ENCODE measurements at places on chromosomes 1 and 21.

DNA sequence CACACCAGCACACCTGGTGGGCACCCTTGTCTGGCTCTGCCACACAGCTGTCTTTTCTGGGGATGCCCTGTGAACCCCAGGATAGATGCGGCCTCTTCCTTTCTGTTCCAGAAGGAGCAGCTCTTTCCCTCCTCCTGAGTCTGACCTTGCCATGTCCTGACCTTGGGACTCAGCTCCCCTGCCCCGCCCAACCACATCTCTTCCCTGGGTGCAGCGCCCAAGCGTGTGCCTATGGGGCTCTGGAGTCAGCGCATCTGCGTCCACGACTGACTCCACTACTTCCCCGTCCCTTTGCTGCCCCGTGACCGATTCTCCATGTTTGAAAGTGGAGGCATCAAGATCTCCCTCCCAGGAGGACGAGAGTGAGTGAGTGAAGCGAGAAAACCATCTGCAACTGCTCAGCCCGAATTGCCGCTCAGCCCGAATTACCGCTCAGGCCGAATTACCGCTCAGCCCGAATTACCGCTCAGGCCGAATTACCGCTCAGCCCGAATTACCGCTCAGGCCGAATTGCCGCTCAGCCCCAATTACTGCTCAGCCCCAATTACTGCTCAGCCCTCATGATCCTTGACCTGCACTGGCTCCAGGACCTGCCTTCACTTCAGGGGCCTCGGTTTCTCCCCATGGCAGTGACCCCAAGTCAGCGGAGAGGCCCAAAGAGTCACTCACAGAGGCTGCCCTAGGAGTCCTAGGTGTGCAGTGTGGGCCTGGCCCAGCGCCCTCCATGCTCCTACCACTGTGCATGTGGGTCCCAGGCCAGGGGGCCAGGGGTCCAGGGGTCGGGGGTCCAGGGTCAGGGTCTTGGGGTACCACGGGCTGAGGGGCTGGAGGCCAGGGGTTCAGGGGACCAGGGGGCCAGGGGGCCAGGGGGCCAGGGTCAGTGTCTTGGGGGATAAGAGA is 18.6 kb upstream of the TTC34 start:
- no peak for DNase-seq

DNA sequence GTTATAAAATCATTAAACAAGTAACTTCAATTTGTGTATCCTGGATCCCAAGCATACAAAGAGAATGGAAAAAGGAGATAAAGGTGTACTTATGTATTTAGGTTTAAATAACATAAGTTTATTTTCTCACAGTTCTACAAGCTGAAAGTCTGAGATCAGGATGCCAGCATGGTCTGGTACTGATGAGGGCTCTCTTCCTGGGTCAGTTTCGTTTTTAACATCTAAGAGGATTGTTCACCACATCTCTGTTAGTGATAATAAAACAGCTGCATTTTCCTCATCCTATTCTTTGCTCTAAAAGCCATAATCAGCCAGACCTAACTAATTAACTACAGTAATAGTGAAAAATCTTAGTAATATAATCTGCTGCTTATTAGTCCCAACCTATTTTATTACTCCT is 5.2 kb downstream of the EGLN1 start:
- no peak for DNase-seq

GRCh38 chr1:61680500-61680899 is 44.4 kb downstream of the TM2D1 start:
- no peak for DNase-seq

DNA sequence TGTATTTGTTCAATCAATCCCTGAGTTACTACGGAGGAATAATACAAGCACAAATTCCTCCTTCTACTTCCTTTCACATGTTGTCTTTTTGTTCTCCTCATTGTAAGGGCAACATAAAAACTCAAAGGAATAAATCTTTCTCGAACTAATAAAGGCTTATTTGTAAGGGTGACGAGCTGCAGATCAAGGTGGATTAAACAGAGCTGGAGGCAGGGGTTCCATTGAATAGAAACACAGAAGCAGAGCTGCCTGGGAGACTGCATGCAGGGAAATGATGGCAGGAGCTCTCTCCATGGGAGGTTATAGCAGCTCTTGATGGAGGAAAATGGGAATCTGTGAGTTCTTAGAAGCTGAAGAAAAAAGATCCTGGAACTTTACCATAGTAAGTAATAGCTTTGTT is 160.2 kb downstream of the CYYR1 start:
- no peak for DNase-seq

DNA sequence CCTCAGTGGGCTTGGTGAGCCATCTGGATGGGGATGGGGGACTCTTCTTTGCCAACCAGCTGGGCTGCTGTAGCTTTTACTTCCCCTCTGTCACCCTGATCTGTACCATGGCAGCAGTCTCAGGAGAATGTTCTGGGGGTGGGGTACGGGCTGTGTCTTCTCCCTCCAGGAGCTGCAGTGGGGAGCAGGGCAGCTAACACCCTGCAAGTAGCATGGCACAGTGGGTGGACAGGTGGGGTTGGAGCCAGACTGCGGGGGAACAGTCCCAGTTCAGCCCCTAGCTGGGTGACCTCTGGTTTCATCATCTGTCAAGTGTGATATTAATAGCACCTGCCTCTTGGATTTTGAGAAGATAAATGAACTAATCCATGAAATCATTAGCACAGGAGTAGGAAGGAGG is 3.1 kb downstream of the NFASC start:
- no peak for DNase-seq

Measured in T-helper 17 cell (primary cell).